ENCODE measurements at places on chromosomes 11 and 22.

DNA sequence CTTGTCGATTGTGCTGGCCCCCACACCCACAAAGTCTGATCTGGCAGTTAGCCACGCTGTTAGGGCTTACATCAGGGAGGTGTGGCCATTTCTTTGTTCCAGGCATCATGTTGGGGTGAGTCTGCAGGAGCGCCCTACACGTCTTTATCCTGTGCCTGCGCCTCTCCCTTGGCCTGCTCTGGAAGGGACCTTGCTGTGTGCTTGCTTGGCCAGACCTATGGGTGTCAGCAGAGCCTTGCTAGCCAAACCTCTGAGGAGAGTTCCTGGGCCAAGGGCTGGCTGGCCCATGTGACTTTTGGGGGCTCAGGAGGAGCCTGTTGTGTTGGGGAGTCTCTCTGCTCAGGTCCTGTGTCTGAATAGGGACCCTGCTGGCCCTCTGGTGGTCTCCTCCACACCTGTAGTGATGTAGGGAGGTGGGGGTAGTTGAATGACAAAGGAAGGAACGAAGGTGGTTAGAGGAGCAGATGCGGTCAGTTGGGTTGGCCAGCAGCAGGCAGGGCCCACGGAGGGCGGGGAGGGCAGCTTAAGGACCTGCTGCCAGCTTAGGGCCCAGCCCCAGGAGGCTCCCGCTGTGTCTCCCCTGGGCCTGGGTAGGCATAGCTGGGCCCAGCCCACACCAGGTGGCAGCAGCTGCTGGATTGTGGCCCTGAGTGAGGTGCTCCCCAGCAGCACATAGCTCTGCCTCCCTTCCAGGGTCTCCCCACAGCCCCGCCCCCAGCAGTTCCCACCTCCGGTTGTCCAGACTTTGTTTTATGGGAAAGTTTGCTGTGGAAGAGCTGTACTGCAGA lies 7.9 kb downstream of the PPIL2 start:
- DNase-seq, result no peak

DNA sequence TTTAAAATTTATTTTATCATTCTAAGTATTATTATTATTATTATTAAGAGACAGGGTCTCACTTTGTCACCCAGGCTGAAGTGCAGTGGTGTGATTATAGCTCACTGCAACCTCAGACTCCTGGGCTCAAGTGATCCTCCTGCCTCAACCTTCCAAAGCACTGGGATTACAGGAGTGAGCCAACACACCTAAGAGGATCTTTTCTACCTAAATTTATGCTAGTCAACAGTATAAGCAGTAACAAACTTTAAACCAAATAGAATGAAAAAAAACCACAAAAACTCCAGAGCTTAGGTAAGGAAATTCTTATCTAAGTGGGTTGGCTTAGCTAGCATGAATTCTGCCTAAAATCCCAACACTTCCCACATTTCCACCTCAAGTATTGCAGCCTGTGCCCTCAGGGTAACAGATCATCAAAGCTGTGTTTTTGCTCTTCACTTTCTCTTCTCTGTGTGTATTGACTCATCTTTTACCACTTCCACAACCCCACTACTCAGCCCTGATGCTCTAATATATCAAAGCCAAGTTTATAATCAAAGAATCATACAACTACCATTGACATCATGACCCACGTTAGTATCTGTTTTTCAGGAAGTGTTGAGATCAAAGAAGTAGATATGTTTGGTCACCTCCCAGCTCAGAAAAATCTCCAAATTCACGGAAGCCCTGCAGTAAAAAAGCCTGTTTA lies 93.7 kb upstream of the SPON1 start:
- no peak for DNase-seq

- no peak for DNase-seq
Observed at GRCh38 chr22:39182478-39183030, 30.1 kb upstream of the CBX7 start.

GRCh38 chr11:102111787-102112508 lies 1.7 kb downstream of the YAP1 start:
- peak; percentile 69 for DNase-seq

DNA sequence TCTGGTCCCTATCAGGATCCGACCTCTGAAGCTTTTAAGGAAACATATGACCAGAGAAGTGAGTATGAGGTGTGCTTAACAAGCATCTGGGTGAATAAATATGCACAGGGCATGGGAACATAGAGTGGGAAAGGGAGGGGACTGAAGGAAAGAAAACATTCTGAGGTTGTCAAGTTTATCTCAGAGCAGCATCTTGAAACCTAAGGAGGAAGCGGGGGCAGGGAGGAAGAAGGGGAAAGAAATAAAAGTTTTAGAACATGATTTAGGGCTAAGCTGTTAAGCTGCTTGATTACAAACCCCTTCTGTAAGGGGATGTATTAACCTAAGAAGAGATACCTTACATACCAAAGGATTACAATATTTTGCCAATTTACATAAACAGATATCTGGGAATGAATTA lies 24.0 kb upstream of the SC5D start:
- DNase-seq, result no peak
